ENCODE measurements at places on chromosomes 12 and 14.

- no peak for DNase-seq
Observed at GRCh38 chr12:6052940-6053329, 71.5 kb downstream of the VWF start.

GRCh38 chr12:69738351-69739286 is at the start of gene RAB3IP:
TSS of gene RAB3IP (plus strand) at chr12:69738860. CDS start at chr12:69755409, 16,549 bp downstream.
- peak; percentile 86 for DNase-seq

DNA sequence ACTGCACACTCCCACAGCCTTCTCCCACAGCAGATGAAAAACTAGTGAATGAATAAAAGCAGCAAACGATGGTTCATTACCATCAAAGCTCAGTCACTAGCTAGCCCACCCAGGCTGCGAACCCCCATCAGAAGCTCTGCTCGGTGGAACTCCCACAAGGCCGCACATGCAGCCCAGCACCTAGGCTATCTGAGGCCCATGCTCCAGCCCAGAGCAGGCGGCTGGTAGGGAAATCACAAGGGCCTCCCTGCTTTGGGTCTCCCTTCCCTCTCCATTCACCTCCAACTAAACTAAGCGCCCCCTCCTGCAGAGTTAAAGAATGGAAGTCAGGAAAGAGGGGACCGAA is 69.0 kb downstream of the ITPK1 start:
- DNase-seq = no peak

GRCh38 chr12:104695453-104696148 is 238.9 kb downstream of the CHST11 start:
- peak; percentile 81 for DNase-seq

All from KBM-7 (cell line).